ENCODE measurements at places on chromosomes 1 and 21.
A peak's percentile ranks its signal among the peaks of the same experiment; 100 is the strongest.

- no peak for DNase-seq
These were observed 113.1 kb downstream of the RHOU start for GRCh38 chr1:228848406-228848805.

DNA sequence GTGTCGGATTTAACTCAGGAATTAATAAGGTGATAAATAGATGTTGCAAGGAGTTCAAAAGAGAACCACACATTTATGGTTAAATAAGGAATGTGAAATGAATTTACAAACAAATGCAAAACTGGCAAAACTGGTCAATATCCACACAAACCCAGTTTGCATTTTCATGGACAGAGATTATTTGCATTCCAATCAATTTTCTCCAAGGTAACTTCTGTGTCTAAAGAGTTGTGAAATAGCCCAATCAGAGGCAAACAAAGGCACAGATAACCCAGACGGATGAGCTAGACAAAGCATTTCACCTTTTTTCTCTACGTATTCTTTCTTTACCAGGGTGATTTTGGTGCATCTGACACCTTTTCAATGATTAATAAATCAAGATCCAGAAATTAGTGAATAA, 63.9 kb downstream of the MAP3K7CL start:
- no peak for DNase-seq

GRCh38 chr21:33578214-33578613, 10.3 kb downstream of the DONSON start:
- peak; percentile 10 for DNase-seq

DNA sequence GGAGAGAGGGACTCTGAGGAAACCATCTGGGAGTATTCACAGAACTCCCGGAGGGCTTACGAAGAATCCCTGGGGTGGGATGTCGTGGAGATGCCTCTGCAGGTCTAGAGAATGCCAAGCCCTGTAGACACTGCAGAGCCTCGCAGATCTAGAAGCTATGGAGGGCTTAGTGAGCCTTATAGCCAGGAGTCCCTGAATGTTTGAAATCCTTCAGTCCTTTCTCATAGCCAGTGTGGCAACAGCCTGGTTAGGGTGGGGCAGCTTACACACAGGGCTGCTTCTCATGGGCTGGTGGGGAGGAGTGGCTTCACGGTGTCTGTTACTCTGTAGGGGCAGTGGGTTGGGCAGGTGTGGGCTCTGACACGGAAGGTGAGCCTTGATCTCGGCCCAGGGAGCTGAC, 44.2 kb upstream of the KDM4A start:
- no peak for DNase-seq

DNA sequence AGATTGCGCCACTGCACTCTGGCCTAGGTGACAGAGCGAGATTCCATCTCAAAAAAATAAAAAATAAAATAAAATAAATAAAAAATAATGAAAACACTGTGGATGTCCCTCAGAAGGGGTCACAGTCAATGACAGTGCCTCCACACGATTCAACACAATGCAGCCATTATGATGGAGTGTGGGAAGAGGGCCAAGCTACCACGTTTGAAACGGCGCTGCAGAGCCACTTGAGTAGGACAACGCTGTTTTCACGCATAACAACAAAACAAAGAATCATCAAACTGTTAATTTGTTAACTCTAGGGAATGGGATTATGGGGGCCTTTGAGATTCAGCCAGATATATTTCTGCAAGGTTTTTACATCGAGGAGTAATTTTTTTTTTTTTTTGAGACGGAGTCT, 36.5 kb downstream of the NKAIN1 start:
- DNase-seq = no peak
